IPS DF 6.9 (cell line): ENCODE measurements at places on chromosomes 4 and X.

GRCh38 chr4:680551-680927 is 6.2 kb downstream of the MYL5 start:
- no peak overlapping the region for H3K27ac ChIP-seq
- H3K27me3 ChIP-seq: no peaks in the 10 kb centered on the region
- peaks cover 9% of the 10 kb centered on the region for H3K4me1 ChIP-seq
- no peak for DNase-seq
- H3K36me3 ChIP-seq: no peaks in the 10 kb centered on the region; the same call in 1 of the 2 replicates

GRCh38 chr4:140082391-140082755 is 71.6 kb downstream of the MAML3 start:
- H3K4me3 ChIP-seq: no peak overlapping the region
- no peaks in the 10 kb centered on the region for H3K36me3 ChIP-seq
- H3K27ac ChIP-seq: no peak overlapping the region
- H3K27me3 ChIP-seq: no peaks in the 10 kb centered on the region
- no peak for DNase-seq

DNA sequence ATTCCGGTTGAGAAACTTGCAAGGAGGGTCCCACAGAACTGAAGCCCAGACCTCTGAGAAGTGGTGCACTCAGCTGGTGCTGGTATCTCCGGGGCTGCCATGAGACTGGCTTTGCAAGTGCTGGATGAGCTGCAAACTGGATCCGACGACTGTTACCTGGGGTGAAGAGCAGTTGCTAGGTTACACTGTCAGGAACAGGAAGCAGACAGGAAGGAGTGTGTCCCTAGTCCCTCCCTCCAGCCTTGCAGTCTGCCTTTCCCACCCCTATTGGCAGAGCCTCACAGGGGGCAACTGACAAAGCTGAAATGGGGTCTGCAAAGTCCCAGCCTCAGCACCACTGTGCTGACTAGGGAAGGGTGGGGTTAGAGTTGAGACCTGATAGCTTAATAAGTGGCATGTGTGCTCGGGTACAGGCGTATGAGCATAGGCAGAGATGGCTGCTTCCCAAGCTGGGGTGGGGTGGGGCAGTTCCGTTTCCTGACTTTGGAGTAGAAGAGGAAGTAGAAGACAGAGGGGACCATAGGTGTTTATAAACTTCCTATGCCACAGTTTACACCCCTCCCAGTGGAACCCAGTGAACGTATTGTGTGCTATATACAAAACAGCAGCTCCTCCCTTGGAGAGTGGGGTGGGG is 18.0 kb downstream of the PPEF1 start:
- H3K36me3 ChIP-seq: no peaks in the 10 kb centered on the region
- H3K27me3 ChIP-seq: no peaks in the 10 kb centered on the region
- H3K27ac ChIP-seq: no peak overlapping the region
- H3K4me1 ChIP-seq: no peaks in the 10 kb centered on the region
- DNase-seq: no peak

DNA sequence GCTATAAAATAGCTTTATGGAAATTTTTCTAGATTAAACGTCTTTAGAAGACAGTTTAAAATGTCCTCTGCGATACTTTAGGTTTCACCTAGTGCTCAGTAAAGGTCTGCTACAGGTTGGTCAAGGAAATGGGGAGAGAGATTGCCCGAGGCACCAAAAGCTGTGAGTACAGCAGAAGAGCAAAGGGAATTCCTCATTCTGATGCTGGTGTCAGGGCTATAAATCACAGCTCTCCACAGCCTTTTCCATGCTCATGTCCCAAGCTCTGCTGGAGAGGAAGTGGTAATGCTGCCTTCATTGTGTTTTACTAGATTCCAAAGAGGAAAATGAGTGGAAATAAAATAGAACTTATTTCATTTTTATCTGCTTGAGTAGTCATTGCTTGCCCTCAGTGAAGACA is 2060.4 kb downstream of the ARAP2 start:
- H3K36me3 ChIP-seq: no peaks in the 10 kb centered on the region
- no peak for DNase-seq
- H3K4me1 ChIP-seq: no peaks in the 10 kb centered on the region
- H3K4me3 ChIP-seq: no peak overlapping the region
- no peaks in the 10 kb centered on the region for H3K27me3 ChIP-seq
- H3K27ac ChIP-seq: no peak overlapping the region

DNA sequence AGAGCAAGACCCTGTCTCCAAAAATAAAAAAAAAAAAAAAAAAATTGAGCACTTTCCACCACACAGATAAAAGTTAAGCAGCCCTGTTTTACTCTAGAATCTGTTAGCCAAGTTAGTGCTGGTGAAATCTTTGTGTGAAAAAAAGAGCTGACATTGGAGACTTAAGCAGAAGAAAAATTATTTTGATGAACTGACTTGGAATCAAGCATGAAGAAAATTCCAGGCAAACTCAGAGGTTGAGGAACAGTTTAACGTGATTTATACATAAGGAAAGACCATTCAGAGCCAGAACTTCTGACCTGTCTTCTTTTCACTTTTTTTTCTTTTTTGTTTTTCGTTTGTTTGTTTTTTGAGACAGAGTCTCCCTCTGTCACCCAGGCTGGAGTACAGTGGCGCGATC is 79.6 kb upstream of the RBPJ start:
- DNase-seq: no peak
- H3K4me1 ChIP-seq: peaks cover 3% of the 10 kb centered on the region; the same call in 1 of the 2 replicates
- no peaks in the 10 kb centered on the region for H3K36me3 ChIP-seq
- no peaks in the 10 kb centered on the region for H3K27me3 ChIP-seq
- H3K4me3 ChIP-seq: no peak overlapping the region

- H3K27me3 ChIP-seq: no peaks in the 10 kb centered on the region
- H3K27ac ChIP-seq: no peak overlapping the region
- peaks cover 3% of the 10 kb centered on the region; the same call in 1 of the 2 replicates for H3K4me1 ChIP-seq
- no peak for DNase-seq
- no peaks in the 10 kb centered on the region for H3K36me3 ChIP-seq
Observed at GRCh38 chr4:173121076-173121561, 47.5 kb upstream of the GALNT7 start.

- no peaks in the 10 kb centered on the region for H3K36me3 ChIP-seq
- peaks cover 71% of the 10 kb centered on the region for H3K27me3 ChIP-seq
- DNase-seq: no peak
- H3K4me1 ChIP-seq: peaks cover 4% of the 10 kb centered on the region; the same call in 1 of the 2 replicates
- no peak overlapping the region for H3K27ac ChIP-seq
- no peak overlapping the region for H3K4me3 ChIP-seq
Observed at GRCh38 chr4:146639506-146639932, 826 bp downstream of the POU4F2 start.

- H3K36me3 ChIP-seq: no peaks in the 10 kb centered on the region
- no peaks in the 10 kb centered on the region for H3K27me3 ChIP-seq
- H3K27ac ChIP-seq: no peak overlapping the region
- H3K4me3 ChIP-seq: no peak overlapping the region
- H3K4me1 ChIP-seq: no peaks in the 10 kb centered on the region; the same call in 1 of the 2 replicates
Observed at GRCh38 chr4:13276357-13276756, 207.8 kb downstream of the RAB28 start.

GRCh38 chr4:40750461-40751258 is 905 bp downstream of the NSUN7 start:
- peak; percentile 22 for DNase-seq
- H3K4me1 ChIP-seq: no peaks in the 10 kb centered on the region
- H3K36me3 ChIP-seq: no peaks in the 10 kb centered on the region
- H3K4me3 ChIP-seq: peak overlapping the region; percentile 69
- H3K27me3 ChIP-seq: no peaks in the 10 kb centered on the region
- no peak overlapping the region for H3K27ac ChIP-seq

GRCh38 chr4:108029016-108029720 is 39.5 kb downstream of the HADH start:
- no peak overlapping the region for H3K27ac ChIP-seq
- H3K4me3 ChIP-seq: no peak overlapping the region
- H3K27me3 ChIP-seq: no peaks in the 10 kb centered on the region

- H3K4me3 ChIP-seq: no peak overlapping the region
- no peaks in the 10 kb centered on the region for H3K4me1 ChIP-seq
- no peaks in the 10 kb centered on the region for H3K36me3 ChIP-seq
- H3K27me3 ChIP-seq: no peaks in the 10 kb centered on the region
- no peak overlapping the region for H3K27ac ChIP-seq
Observed at GRCh38 chr4:54065282-54066087, 1.1 kb upstream of the CHIC2 start.

DNA sequence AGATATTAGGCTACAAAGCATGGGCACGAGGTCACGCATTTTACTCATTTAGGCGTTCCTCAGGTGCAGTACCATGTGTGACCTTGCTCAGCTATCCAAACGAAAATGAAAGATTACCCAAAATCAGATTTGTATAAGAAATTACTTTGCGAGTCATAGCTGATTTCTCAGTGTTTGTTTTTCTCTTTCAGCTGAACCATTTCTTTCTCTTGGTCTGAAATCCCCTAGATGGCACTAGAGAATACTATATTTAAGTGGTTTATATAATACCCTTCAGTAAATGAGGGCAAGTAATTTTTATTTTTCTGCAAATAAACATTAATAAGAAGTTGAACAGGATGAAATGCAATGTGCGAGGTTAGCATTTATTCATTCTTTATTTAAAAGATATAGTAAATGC is 496.6 kb downstream of the STIM2 start:
- DNase-seq: no peak
- H3K27ac ChIP-seq: no peak overlapping the region
- no peak overlapping the region for H3K4me3 ChIP-seq

DNA sequence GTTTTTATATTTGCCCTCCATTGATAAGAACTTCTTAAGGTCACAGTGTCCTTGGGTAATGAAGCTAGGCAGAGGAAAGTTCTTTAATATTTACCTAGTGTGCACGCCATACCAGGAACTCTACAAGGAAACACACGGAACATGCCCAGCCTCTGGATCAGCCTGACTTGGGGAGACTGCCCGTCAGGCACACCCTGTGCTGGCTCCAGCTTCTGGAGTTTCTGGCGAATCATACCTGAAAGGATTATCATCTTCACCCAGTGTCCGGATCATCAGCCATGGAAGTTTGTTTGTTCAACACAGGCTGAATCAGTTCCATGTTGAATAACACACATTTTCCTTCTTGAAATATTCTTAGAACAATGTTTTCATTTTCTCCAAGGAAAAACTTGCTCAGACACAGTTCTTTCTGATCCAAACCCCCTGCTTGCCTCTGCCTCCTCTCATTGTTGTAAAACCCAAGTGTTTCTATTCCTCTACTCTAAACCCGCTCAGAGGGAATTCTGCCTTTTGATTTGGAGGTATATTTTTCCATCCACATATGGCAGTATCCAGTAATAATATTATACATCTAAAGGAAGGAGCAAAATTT is 176.7 kb downstream of the SHROOM3 start:
- H3K4me1 ChIP-seq: peaks cover 3% of the 10 kb centered on the region; the same call in 1 of the 2 replicates
- no peaks in the 10 kb centered on the region for H3K36me3 ChIP-seq
- H3K4me3 ChIP-seq: no peak overlapping the region
- H3K27me3 ChIP-seq: no peaks in the 10 kb centered on the region

DNA sequence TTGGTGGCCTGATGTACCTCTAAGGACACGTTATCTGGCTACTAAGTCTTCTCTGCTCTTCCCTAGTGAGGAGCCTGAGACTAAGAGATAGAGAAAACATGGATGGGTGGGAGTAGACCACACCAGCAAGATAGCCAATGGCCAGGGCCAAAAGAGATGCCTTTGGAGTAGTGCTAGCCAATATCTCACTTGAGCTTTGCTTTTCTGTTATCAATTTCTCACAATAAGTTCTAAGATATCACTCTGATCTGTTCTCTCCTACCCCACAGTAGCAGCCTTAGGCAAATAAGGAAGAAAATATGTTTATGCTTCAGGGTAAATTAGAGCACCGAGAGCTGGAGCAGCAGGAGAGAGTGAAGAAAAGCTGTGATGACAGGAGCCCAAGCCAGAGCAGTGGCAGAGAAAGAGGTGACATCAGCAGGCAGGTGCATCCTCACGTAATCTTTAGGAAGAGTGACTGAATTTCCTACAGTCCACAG is 343.9 kb upstream of the NOCT start:
- DNase-seq: no peak
- peaks cover 3% of the 10 kb centered on the region for H3K4me1 ChIP-seq
- H3K27ac ChIP-seq: no peak overlapping the region

DNA sequence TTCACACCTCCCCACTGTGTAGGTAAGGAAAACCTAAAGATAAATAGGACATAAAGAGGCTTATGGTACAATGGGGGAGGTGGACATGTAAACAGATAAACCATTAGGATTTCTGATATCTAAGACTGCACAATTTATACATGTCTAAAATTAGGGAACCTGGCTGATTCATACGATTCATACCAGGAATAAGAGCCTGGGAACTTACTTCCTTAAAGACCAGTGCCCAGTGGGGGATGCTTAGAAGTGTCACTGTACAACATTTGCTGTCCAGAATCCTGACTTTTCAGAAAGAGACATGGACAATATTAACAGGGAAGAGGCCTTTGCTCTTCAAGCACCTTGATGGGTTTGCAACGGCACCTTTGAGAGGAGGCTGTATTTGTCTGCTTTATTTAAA is 116.8 kb upstream of the KIT start:
- no peak for DNase-seq
- H3K27me3 ChIP-seq: no peaks in the 10 kb centered on the region
- H3K36me3 ChIP-seq: no peaks in the 10 kb centered on the region
- no peaks in the 10 kb centered on the region; the same call in 1 of the 2 replicates for H3K4me1 ChIP-seq
- H3K4me3 ChIP-seq: no peak overlapping the region
- H3K27ac ChIP-seq: no peak overlapping the region

DNA sequence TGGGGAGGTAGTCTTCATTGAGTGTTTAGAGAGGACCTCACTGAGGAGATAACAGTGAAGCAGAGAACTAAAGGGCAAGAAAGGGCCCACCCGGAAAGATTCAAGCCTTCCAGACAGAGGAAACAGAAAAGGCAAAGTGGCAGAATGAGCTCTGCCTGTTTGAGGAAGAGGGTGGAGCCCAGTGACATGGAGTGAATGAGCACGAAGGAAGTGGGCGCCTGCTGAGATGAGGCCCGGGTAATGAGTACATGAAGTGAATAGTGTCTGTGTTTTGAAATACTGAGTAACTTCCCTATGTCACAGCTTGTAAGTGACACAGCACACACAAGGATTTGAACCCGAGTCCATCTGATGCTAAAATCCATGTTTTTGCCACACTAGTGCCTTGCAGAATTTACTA is 32.5 kb upstream of the TLR2 start:
- H3K27ac ChIP-seq: no peak overlapping the region
- H3K4me3 ChIP-seq: no peak overlapping the region
- no peaks in the 10 kb centered on the region for H3K27me3 ChIP-seq
- no peaks in the 10 kb centered on the region for H3K36me3 ChIP-seq
- peaks cover 3% of the 10 kb centered on the region; the same call in 1 of the 2 replicates for H3K4me1 ChIP-seq

DNA sequence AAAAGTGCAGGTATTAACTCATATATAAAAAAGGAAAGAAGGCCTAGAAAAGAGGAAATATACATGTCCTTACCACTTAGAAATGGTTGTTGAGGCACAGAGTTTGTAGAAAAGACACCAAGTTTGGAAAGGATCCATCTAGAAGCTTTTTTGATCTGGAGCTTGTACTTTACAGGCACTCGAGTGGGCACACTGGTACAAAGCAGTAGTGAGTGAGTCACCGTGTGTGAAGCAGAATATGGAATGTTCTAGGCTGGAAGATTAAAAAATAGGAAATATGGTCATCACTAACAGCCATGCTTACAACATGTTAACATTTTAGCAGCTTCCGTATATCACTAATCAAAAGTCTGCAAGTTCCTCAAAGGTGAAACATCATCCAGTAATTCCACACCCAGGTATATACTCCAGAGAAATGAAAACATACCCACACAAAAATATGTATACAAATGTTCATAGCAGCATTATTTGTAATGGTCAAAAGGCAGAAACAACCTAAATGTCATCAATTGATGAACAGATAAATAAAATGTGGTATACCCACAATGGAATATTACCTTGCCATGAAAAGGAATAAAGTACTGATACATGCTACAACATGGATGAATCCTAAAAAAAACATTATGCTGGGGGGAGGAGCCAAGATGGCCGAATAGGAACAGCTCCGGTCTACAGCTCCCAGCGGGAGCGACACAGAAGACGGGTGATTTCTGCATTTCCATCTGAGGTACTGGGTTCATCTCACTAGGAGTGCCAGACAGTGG is 69.5 kb downstream of the FRYL start:
- H3K36me3 ChIP-seq: peaks cover 2% of the 10 kb centered on the region; the same call in 1 of the 2 replicates
- H3K4me1 ChIP-seq: no peaks in the 10 kb centered on the region
- DNase-seq: no peak
- no peak overlapping the region for H3K4me3 ChIP-seq
- no peaks in the 10 kb centered on the region for H3K27me3 ChIP-seq
- H3K27ac ChIP-seq: no peak overlapping the region
